ENCODE measurements at places on chromosomes 1 and 21.

DNA sequence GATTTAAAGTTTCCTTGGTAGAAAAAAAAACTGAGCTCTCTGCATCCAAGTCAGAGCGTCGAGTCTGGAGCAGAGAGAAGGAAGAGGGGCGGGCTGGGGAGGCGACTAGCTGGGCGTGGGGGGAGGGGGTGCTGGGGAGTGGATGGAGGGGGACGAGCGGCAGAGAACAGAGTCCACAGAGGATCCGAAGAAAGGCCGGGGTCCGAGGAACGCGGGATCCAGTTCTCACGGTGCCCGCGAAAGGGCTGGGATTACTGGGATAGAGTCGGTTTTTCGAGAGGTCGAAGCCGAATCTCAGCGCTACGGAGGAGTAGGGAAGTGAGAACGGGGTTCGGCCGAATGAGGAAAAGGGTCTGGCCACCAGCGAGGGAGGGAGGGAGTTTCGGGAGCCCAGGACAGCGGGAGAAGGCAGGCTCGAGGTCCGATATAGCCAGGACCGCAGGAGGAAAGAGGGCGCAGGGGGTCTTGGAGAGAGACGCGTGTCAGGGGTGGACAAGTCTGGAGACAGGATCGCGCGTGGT, 665 bp downstream of the DAB1 start:
- DNase-seq, result peak; percentile 22

GRCh38 chr1:151994956-151995355, 1.3 kb upstream of the S100A10 start:
- peak; percentile 99 for DNase-seq

DNA sequence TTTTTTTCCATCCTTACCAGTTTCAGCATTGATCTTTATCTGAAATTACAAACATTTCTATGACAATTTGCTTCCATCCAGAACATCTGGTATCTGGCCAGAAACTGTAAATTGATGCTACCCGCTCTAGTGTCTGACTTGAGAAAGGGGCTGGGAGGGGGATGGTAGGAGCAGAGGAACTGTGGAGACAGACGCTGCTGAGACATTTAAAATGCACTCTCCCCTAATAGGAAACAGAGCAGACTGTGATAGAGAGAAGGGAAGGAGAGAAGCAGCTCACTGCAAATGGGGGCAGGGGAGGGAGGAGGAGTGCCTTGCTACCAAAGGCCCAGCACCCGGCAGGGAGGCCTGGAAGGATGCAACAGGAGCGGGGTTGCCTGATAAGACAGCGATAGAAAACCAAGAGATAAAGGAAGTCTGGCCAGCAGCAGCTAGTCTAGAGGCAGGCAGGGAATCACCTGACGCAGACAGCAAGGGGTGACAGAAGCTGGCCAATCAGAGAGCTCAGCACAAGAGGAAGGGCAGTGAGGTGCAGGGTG, 195.5 kb upstream of the NFIA start:
- peak; percentile 13 for DNase-seq

GRCh38 chr1:75188892-75189291, 54.7 kb downstream of the LHX8 start:
- DNase-seq, result no peak

DNA sequence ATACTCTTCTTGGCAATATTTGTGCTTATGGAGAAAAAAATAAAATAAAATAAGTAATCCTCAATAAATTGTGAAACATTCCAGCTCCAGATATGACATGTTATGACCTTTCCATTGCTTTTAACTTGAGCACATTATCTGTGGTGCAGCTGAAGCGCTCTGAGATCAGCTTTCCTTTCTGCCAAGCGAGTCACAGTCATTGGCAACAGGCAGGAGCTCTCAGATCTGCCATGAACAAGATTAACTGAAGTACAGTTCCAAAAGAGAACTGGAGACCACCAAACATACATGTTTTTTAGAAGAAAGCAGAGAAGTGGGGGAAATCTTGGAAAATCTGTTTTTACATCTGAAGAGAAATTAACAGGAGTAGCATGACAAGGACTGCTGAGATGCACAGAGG, 89.2 kb upstream of the DSCAM start:
- DNase-seq, result no peak

DNA sequence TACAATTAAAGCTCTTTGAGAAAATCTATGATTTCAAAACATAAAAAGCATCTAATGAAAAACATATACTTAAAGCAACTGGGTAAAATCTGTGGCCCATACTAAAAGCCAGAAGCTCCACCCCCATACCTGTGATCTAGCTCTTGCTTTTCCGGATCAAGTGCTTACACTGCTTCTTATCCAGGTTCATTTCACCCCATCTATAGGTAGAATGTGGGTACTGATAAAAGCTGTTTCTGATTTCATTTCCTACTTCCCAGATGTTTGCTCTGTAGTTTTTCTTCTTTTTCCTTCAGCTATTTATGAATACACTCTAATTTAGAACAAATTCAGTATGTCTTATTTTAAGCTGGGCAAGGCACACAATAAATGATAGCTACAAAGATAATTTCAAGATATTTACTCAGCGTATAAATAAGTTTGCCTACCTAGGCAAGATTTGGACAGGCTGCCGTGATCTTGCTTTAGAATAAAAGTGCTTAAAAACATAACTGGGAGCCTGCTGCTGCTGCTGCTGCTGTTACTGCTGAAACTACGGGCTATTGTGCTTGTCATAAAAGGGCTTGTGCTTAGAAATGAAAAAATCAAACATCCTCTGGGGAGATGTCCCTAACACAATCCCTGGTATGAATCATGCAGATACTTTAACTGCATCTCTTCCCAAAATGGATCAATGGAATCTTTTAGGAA, 2.1 kb downstream of the SIPA1L2 start:
- DNase-seq, result peak; percentile 15
